ENCODE measurements at places on chromosomes 5 and 9.

GRCh38 chr5:157546456-157547100 is 29.0 kb downstream of the ADAM19 start:
- no peak overlapping the region for H3K27ac ChIP-seq
- H3K36me3 ChIP-seq: no peaks in the 10 kb centered on the region
- H3K27me3 ChIP-seq: no peaks in the 10 kb centered on the region
- no peaks in the 10 kb centered on the region for H3K4me1 ChIP-seq

DNA sequence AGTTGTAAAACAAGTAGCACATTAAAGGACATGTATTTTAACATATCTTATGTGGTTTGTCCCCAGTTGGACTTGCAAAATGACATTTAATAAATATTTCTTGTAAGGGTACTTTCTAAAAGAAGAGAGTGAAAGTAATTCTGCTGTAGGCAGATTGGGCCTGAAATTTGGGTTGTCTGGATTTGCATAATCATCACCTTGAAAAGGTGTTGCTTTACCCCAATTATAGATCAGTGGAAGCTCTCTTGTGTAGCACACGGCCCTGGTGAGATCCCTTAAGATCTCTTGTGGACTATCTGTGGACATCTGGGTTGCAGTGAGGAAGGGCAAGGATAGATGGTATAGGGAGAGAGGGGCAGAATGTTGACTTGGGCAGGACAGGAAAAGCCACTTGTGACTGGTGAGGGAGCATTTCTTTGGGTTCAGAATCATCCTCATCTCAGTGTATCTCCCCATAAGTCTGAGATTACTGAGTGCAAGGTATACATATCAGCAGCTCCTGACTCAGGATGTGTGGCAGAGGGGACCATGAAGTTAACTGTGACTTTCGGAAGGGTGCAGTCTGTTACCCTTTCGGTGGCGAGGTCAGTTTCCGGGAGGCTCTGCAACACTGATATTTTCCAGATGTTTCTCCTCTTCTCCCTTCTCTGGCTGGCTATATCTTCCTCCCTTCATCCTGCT is 2.0 kb upstream of the TNFAIP8 start:
- peaks cover 17% of the 10 kb centered on the region for H3K4me1 ChIP-seq
- no peaks in the 10 kb centered on the region for H3K36me3 ChIP-seq
- 0 out of 2 replicates have a peak, but pooled peaks cover 2% of the 10 kb centered on the region for H3K27me3 ChIP-seq
- DNase-seq: no peak
- H3K27ac ChIP-seq: no peak overlapping the region

DNA sequence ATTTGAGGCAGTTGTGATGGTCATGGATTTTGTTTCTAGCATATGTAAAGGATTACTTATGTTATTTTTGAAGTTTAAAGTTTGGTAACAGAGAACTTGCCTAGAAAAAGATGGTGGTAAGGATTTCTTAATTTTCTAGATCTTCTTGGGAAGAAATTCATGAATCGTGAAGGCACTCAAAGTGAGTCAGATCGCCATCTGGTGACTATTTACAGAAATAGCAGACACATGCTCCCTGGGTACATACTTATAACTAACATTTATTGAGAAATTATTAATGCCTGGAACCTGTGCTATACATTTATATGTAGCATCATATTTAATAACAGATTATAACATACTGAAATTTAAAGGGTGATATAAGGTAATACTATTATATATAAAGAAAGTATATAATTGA is 299.7 kb downstream of the IZUMO3 start:
- no peaks in the 10 kb centered on the region for H3K36me3 ChIP-seq
- DNase-seq: no peak
- no peaks in the 10 kb centered on the region for H3K27me3 ChIP-seq
- H3K27ac ChIP-seq: no peak overlapping the region
- H3K4me1 ChIP-seq: no peaks in the 10 kb centered on the region

GRCh38 chr5:15286650-15287049 is 213.3 kb upstream of the FBXL7 start:
- no peaks in the 10 kb centered on the region for H3K4me1 ChIP-seq
- H3K36me3 ChIP-seq: no peaks in the 10 kb centered on the region
- H3K4me3 ChIP-seq: no peak overlapping the region
- DNase-seq: no peak
- H3K27me3 ChIP-seq: no peaks in the 10 kb centered on the region
- H3K27ac ChIP-seq: no peak overlapping the region

GRCh38 chr5:10155897-10156667 is 93.6 kb downstream of the ATPSCKMT start:
- H3K4me3 ChIP-seq: no peak overlapping the region
- no peaks in the 10 kb centered on the region for H3K36me3 ChIP-seq
- no peak for DNase-seq
- H3K4me1 ChIP-seq: peaks cover 9% of the 10 kb centered on the region
- no peaks in the 10 kb centered on the region for H3K27me3 ChIP-seq
